T-helper 2 cell treated with Interferon-gamma antibody and Interleukin-4, amounts not matched to agents 5 μg/mL and 100 μg/mL, for 36 hours (primary cell): ENCODE measurements at places on chromosomes 1 and 21.

- peak; percentile 85 for DNase-seq
Observed at GRCh38 chr1:182789138-182790076, at the start of gene NPL. Gene NPL, plus strand, starts transcription at chr1:182789773. Its CDS starts 4,599 bp downstream, at chr1:182794372.

GRCh38 chr1:213507472-213508223 lies 456.6 kb downstream of the RPS6KC1 start:
- no peak for DNase-seq

DNA sequence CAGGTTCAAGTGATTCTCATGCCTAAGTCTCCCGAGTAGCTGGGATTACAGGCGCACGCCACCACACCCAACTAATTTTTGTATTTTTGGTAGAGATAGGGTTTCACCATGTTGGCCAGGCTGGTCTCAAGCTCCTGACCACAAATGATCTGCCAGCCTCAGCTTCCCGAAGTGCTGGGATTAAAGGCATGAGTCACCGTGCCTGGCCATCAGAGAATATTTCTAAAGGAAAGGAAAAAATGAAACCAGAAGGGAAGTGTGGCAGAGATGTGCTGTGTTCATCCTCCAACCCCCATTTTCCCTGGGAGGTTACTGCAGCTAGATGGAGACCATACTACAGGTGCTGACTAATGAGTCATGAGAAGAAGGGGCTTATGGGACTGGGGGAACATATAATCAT lies 964.1 kb downstream of the TTLL7 start:
- no peak for DNase-seq

- DNase-seq: peak; percentile 36
Observed at GRCh38 chr1:226763905-226764264, 24.8 kb upstream of the ITPKB start.

DNA sequence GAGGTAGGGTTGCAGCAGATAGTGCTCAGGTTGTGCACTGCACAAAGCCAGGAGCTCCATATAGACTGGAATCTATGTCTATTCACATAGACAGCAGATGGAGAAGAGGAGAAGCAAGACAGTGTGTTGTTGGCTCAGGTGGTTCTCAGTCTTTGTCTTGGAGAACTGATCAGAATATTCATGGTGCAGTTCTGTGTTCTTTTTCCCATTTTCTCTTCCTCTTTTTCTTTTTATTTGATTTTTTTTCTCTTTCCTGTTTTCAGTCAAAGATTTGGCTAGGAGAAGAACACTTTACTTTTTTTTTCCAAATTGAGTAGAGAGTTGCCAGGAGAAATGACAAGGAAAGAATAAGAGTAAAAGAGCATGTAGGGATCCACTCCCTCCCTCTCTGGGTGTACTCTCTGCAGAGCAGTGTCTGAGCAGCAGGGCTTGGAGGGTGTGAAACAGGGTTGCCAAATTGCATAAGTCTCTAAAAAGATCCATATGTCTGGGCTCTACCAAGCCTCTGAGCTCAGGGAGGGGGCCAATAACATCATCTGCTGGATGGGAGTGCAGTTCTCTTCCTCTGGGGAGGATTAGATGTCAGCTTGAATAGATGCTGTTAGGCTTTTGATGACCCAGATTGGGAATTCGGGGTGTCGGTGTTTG lies 8.7 kb upstream of the CD34 start:
- no peak for DNase-seq

DNA sequence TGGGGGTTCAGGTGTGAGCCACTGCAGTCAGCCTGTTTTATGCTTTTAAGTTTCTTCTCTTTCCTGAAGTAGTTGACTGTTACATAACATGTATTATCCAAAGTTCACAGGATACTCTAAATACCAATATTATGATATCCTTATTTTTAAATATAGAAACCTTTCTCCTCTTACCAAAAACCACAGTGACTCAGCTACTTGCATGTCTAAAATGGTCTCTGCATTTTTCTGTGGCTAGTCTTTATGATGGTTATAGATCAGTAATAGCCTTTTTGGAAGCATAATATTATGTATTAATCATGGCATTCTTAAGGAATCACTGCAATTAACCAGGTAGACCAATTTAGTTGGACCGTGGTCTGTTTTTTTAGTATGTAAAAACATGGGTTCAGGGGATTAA lies 210.8 kb upstream of the CACYBP start:
- no peak for DNase-seq

GRCh38 chr1:184199438-184200085 lies 148.0 kb downstream of the TSEN15 start:
- DNase-seq: no peak

- no peak for DNase-seq
Observed at GRCh38 chr1:54559771-54560231, 11.8 kb downstream of the ACOT11 start.

DNA sequence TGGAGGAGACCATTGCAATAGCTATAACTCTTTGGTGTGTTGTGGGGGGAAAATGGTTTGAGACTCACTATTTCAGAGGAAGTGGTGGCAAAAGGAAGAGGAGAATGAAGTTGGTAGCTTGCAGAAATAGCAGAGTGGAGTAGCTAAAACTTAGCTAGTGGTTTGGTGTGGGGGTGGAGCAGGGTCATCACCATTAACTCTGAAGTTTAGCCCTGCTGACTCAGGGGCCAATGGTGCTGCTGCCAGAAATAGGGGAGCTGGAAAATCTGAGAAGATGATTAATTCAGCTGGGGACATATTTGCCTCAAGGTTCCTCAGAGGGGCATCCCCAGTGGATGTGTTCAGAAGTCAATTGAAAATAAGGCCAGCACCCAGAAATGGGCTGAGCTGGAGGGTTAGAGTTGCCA lies 65.4 kb downstream of the RUNX1 start:
- peak; percentile 83 for DNase-seq

DNA sequence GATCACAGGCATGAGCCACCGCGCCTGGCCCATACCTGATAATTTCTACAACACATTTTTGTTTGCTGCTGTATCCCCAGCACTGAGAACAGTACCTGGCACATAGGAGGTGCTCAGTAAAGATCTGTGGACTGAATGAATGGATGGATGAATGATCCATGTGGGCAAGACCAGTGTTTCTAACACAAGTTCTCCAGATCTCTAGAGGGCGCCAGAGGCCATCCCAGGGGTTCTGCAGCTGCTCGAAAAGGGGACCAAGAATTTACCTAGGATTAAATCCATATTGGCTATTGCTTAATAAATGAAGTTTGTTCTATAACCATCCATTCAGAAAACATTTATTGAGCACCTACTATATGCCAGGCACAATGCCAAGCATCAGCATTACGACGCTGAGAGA lies 167.7 kb downstream of the ACTL8 start:
- no peak for DNase-seq

GRCh38 chr1:19949016-19949415 lies 25.6 kb upstream of the PLA2G2E start:
- no peak for DNase-seq

- DNase-seq: no peak
Observed at GRCh38 chr1:154749078-154749760, 120.9 kb downstream of the KCNN3 start.

GRCh38 chr1:11645670-11646265 lies 8.5 kb downstream of the FBXO2 start:
- peak; percentile 67 for DNase-seq

- no peak for DNase-seq
Observed at GRCh38 chr21:26433386-26433785, 139.7 kb downstream of the CYYR1 start.

DNA sequence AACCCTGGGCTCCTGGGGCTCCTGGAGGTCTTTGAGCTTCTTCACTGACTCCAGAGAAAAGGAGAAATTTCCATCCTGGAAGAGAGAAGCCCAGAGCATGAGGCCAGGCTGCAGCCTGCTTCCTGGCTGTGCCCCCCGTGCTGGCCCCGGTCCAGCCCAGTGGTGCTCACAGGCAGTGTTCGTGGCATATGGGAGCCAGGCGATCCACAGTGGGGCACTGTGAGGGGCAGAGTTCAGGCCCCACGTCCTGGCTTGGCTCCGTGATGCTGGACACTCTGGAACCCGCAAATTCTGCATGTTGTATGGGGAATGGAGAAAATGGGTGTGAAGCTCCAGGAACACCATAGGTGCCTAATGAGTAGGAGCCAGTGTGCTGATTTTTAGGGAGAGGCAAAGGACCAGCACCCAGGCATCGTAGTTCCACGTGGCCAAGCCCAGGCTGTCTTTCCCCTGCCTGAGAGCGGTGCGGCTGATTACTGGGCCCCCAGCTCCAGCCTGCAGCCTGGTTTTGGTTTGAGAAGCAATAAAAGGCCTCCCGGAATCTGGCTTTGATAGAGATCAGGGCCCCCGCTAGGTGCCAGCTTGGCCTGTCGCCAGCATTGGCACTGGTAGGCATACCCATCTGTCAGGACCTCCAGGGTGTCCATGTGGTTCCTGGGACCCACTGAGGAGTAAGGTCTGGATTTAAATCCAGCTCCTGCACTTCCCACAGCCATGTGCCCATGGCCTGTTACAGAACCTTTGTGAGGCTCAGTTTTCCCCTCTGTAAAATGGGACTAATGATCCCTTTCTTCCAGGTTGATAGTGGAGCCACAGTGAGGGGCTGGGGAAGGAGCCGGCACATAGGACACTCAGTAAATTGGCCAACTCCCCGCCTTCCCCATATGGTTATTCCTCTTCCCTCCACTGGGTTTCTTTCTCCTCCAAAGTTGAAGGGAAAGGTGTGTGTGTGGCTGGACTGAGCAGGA lies 725 bp downstream of the GUCA2A start:
- no peak for DNase-seq

DNA sequence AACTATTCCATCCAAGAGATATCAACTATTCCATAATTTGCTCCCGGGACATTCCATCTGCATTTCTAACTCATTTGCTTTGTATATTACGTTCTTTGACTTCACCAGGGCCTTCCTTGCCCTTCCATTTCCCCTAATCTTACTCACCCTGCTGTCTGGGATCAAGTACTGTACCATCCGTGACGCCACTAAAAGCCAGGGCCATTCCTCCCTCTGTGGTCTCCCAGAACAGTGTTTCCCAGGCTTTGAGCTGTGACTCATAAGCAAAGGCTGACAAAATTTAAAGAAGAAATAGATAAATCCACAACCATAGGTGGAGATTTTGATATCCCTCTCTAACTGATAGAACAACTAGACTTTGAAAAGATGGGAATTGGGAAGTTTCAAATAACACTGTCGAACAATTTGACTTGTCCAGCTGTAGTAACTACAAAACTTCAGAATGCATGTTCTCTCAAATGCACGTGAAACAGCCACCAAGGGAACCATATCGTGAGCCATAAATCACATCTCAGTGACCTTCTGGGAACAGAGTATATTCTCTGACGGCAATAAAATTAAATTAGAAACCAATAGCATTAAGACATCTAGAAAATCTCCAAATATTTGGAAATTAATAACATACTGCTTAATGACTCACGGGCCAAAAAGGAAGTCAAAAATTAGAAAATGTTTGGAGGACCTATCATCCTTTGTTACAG lies 501.0 kb downstream of the SETD4 start:
- DNase-seq: no peak

DNA sequence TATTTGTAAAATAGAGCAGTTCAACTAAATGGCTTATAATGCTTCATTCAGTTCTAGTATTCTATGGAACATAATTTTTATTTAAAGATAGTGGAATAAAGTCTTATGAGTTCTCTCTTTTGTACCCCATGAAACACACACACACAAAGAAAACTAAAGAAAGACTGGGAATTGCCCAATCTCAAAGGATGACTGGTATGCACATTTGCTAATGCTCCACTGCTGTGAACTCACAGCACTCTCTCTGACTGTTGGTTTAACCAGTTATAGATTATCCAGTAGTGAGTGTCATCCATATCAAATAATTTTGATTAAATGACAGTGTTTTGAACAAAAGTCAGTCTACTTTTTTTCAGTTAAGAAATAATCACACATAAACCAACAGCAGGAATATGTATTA lies 1082.4 kb upstream of the B3GALT2 start:
- no peak for DNase-seq
